ENCODE measurements at places on chromosomes 16 and 17.

DNA sequence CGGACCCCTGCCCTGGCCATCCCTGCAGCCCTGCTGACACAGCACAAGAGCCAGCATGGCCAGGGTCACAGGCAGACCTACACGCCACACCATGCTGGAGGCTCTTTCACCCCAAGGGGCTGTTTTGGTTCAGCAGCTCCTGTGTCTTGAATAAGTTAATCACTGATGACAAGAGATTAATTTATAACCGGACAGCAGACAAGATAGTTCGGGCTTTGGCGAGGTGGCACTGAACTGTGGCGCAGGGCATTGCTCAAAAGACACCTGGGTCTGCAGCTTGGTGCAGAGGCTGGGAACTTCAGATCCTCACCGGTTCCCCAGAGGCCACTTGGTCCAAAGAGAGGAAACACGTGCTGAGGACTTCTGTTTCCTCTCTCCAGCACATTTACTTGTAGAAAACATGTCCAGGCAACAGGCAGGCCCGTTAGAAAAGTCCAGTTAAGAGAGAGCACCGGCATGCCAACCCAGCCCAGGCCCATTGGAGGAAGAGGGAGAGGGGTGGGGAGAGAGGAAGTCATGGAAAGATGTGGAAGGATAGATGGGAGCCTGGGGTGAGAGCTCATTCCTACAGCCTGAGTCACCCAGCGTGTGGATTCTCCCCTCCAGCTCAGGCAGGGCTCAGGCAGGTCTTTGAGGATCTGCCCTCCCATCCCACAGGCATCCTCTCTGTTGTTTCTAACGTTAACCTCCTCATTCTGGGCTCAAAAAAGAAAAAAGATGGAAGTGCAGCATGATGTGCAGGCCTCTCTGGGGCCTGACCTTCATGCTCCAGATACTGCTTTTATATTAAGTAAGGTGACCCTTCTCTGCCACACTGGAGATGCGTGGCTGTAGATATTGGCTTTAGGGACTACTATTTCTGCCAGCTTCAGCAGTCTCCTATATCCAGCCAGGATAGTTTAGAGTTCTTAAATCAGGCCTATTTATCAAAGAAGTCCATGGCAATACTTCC is 80.0 kb upstream of the HNF1B start:
- DNase-seq, result no peak

- no peak for DNase-seq
Measured at GRCh38 chr16:28587386-28587785, 9.5 kb downstream of the SULT1A2 start.

- no peak for DNase-seq
Measured at GRCh38 chr16:1785846-1786170, 3.0 kb downstream of the NUBP2 start.

- DNase-seq, result no peak
Measured at GRCh38 chr16:54370278-54371040, 83.9 kb upstream of the IRX3 start.

All from CD4-positive, alpha-beta T cell treated with Interferon gamma for 1 hour (primary cell).